ENCODE measurements at places on chromosomes 11 and 22. TPM values are rescaled to one million over a fixed set of nuclear protein-coding genes. Genes with fewer than 3 reads are reported as not detected.
A peak's percentile ranks its signal among the peaks of the same experiment; 100 is the strongest.

DNA sequence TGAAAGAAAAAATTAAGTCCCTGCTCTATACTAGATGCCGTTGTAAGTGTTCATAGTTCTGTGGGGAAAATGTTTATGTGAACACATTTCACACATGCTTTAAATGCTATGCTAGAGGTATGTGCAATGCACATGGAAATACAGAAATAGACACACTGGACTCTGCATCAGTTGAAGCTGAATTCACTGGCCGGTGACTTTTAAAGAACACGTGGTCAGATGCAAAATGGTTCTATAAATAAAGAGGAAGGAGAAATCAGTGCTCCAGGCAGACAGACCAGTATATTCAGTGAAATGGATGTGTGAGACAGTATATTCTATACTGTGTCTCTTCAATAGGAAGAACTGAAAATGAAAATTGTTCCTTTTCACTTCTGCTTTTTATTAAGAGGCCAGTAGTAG, 29.9 kb downstream of the TRPC6 start:
- no peak for DNase-seq
- H3K36me3 ChIP-seq = no peaks in the 10 kb centered on the region
- H3K4me1 ChIP-seq = no peaks in the 10 kb centered on the region
- no peak overlapping the region for H3K4me3 ChIP-seq
- no peak overlapping the region for H3K27ac ChIP-seq

DNA sequence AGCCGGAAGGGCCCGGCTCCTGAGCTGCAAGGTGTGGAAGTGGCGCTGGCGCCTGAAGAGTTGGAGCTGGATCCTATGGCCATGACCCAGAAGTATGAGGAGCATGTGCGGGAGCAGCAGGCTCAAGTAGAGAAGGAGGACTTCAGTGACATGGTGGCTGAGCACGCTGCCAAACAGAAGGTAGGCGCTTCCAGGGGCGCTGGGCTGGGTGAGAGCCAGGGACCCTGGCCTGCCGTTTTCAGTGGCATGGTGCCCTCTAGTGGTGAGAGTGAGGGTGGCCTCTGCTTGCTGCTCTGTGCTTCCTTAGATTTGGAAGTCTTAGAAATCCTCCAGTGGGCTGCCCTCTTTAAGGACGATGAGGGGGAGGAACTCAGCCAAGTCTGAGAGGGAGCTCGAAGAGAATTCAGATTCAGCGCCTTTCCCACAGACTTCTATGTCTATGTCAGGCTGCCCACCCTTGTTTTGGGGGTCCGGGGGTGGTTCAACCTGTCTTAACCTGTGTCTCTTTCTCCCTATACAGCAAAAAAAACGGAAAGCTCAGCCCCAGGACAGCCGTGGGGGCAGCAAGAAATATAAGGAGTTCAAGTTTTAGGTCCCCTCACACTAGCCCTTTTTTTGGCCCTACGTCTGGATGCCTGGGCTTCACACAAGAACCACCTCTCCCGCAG, 1.8 kb upstream of the PACS1 start:
- peak; percentile 71 for DNase-seq
- peaks cover 67% of the 10 kb centered on the region for H3K36me3 ChIP-seq
- H3K27me3 ChIP-seq = no peaks in the 10 kb centered on the region
- peaks cover 32% of the 10 kb centered on the region for H3K4me1 ChIP-seq

The OR2AG1 gene
- total RNA-seq = not detected

DNA sequence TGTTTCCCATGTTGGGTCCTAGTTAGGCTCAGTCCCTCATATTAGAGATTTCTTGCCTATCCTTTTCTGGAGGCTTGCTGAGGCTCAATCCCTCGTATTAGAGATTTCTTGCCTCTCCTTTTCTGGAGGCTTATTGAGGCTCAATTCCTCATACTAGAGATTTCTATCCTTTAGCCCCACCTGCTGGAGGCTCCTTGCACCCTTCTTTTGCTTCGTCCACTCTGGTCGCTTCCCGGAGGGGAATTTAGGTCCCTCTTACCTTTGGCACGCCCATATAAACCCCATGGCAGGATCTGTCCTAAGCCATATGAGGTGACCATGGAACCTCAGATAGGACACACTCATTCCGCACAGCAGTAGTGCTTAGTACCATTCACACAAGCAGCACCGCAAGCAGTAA, 15.9 kb downstream of the CYP2D6 start:
- no peaks in the 10 kb centered on the region for H3K36me3 ChIP-seq
- no peaks in the 10 kb centered on the region for H3K27me3 ChIP-seq
- H3K27ac ChIP-seq = no peak overlapping the region
- no peak for DNase-seq
- H3K4me1 ChIP-seq = peaks cover 6% of the 10 kb centered on the region

- no peak overlapping the region for H3K4me3 ChIP-seq
- DNase-seq = no peak
- no peaks in the 10 kb centered on the region for H3K4me1 ChIP-seq
- H3K27ac ChIP-seq = no peak overlapping the region
Measured at GRCh38 chr11:106333678-106334077, 256.2 kb downstream of the AASDHPPT start.
